ENCODE measurements at places on chromosomes 1 and 21.

GRCh38 chr1:205719762-205720161 is 30.2 kb downstream of the NUCKS1 start:
- peaks cover 51% of the 10 kb centered on the region for H3K36me3 ChIP-seq
- no peaks in the 10 kb centered on the region for H3K27me3 ChIP-seq
- H3K4me3 ChIP-seq, result no peak overlapping the region
- no peak for DNase-seq
- peaks cover 2% of the 10 kb centered on the region for H3K4me1 ChIP-seq
- H3K27ac ChIP-seq, result no peak overlapping the region

DNA sequence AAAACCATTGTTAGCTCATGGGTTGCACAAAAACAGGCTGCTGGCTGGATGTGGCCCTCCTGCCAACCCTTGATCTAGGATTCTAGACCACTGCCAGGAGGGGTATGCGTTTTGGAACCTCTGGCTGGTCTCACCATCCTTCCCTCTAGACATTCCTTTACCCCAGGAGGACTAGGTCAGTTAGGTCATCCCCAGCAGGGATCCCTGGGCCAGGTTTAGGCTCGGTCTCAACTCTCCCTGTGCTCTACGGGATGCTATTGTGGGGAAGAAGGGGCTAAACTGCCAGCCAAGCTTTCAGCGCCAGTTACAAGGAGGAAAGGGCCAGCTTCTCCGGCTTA is 22.7 kb downstream of the SLC2A1 start:
- H3K27ac ChIP-seq, result peak overlapping the region; percentile 90
- DNase-seq, result no peak
- H3K4me1 ChIP-seq, result peaks cover 87% of the 10 kb centered on the region

- H3K36me3 ChIP-seq, result no peaks in the 10 kb centered on the region
- peak overlapping the region; percentile 90 for H3K4me3 ChIP-seq
- H3K4me1 ChIP-seq, result peaks cover 27% of the 10 kb centered on the region
- H3K27me3 ChIP-seq, result no peaks in the 10 kb centered on the region
Measured at GRCh38 chr1:155001425-155001674, 1.3 kb upstream of the ZBTB7B start.

DNA sequence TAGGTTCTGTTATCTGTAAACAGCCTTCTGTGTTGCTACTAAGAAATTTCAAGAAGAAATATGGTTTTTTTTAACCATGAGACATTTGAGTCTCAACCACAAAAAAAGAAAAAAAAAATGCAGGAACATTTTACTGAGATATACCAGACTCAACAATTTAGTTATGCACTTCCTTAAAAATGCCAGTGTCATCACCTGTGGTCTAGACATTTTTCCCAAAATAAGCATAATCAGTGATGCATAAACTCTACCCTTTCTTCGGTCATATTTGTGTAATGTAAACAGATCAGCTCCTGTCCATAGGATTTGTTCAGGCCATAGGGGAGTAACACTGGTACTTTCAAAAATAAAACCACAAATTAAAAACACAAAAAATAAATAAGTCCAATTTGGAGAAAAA is 122.6 kb upstream of the TNFSF4 start:
- H3K27ac ChIP-seq, result no peak overlapping the region
- no peak for DNase-seq
- H3K27me3 ChIP-seq, result no peaks in the 10 kb centered on the region
- no peaks in the 10 kb centered on the region for H3K36me3 ChIP-seq

DNA sequence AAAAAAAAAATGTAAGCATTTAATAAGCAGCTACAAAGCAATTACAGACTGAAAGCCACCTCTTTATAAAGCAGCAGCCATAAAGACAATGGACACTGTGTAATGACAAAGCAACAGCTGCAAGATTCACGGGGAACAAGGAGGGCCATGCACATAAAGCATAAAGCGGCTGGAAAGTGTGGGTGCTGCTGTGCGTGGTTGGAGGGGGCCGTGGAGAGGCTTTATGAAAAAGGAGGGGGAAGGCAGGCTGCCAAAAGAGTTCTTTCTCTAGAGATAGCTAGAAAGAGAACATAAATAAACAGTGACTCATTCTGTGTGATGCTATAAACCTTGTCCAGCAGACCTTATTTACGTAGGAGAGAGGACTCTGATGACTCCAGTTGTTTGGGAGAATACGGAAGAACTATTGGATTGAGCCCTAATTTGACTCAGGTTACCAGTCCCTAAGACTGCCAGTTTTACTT is 49.3 kb downstream of the ADAMTS1 start:
- H3K36me3 ChIP-seq, result no peaks in the 10 kb centered on the region
- peak overlapping the region; percentile 68 for H3K27ac ChIP-seq
- H3K27me3 ChIP-seq, result no peaks in the 10 kb centered on the region
- peak; percentile 43 for DNase-seq
- H3K4me3 ChIP-seq, result no peak overlapping the region

- H3K4me1 ChIP-seq, result peaks cover 4% of the 10 kb centered on the region
- no peak for DNase-seq
- no peak overlapping the region for H3K4me3 ChIP-seq
Measured at GRCh38 chr1:168317309-168317708, 36.6 kb downstream of the TBX19 start.

- H3K27ac ChIP-seq, result no peak overlapping the region
- no peak overlapping the region for H3K4me3 ChIP-seq
Measured at GRCh38 chr1:220966473-220966872, 87.2 kb downstream of the HLX start.

DNA sequence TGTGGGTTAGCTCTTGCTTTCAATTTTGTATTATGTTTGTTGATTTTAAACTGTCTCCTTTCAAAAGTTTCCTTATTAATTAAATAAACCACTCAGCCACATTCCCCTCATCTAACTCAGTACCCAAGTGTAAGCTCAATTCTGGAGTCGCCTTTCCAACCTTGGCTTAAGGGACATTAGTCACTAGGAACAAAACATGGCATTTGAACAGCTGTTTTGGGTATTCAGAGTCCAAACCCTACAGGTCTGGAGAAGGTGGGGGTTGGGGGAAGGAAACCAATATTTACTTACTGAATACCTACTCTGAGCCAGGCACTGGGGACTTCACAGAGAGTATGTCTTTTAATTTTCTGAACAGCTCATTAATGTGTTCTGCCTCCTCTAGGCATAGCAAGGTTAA is 117.2 kb upstream of the JUN start:
- peaks cover 45% of the 10 kb centered on the region for H3K4me1 ChIP-seq
- no peak overlapping the region for H3K4me3 ChIP-seq
- H3K36me3 ChIP-seq, result no peaks in the 10 kb centered on the region
- H3K27me3 ChIP-seq, result no peaks in the 10 kb centered on the region

- peaks cover 32% of the 10 kb centered on the region for H3K27me3 ChIP-seq
- no peak overlapping the region for H3K4me3 ChIP-seq
- no peaks in the 10 kb centered on the region for H3K36me3 ChIP-seq
- no peak overlapping the region for H3K27ac ChIP-seq
Measured at GRCh38 chr1:146012703-146013558, 8.6 kb downstream of the HJV start.

DNA sequence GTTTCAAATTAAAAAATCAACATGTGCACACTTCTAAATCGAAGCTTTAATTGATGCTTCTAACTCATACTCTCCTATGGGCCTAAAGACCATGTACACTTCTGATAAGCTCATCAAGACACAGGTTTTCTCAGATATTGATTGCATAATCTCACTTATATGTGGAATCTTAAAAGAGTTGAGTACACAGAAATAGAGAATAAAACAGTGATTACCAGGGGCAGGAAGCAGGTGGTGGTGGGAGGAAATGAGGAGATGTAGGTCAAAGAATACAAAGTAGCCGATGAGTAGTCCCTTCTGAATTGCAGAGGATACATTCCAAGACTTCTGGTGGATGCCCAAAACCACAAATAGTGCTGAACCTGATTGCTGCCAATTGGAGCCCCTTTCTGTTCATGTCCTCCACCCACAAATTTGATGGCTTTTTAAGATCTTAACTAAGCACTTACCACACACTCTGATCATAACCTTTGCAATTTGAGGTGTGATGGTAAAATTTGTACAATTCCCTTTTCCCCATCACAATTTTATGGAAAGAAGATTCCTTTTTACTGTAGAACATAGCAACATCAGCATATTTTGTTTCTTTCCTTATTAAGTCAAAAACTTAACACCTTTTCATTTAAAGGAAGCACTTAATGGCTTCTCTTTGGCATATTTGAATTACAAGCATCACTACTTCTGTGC is 3.3 kb upstream of the CD1B start:
- H3K27me3 ChIP-seq, result no peaks in the 10 kb centered on the region
- H3K36me3 ChIP-seq, result no peaks in the 10 kb centered on the region

DNA sequence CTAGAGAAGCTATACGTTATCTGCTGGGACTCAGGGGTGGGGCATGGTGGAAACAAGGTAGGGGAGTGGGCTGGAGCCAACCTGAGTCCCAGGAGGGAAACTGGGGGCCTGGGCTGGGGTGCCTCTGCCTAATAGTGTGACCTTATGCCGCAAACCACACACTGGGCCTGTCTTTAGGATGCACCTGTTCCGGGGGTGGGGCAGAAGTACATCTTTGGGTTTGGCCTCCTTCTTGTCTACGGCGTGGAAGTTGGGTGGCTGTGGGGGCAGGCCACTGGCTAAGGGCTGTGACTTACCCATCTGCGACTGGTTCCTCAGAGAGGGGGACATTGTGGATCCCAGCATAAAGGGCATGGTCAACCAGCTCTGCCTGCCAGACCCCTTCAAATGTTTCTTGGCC is 44.2 kb downstream of the FAAH start:
- peaks cover 75% of the 10 kb centered on the region for H3K27me3 ChIP-seq
- H3K4me1 ChIP-seq, result peaks cover 1% of the 10 kb centered on the region
- no peaks in the 10 kb centered on the region for H3K36me3 ChIP-seq
- DNase-seq, result no peak
- no peak overlapping the region for H3K4me3 ChIP-seq
- H3K27ac ChIP-seq, result no peak overlapping the region

All from mesothelial cell of epicardium (in vitro differentiated cells).